HepG2 (cell line): ENCODE measurements at places on chromosomes 6 and 20. TPM values are rescaled to one million over a fixed set of nuclear protein-coding genes. Genes with fewer than 3 reads are reported as not detected.

Gene WFDC12
- polyA plus RNA-seq, result not detected in 2 replicates

Gene ERVFRD-1
- not detected in 2 replicates for polyA plus RNA-seq

GRCh38 chr6:137847748-137848147, 19.3 kb upstream of the TNFAIP3 start:
- DNase-seq, result no peak

Gene ZBP1
- not detected in 2 replicates for polyA plus RNA-seq

Gene WFDC10B
- 0.24 TPM in 1 of 2 replicates, not detected in the other for polyA plus RNA-seq
